ENCODE measurements at places on chromosomes 3 and 15. TPM values are rescaled to one million over a fixed set of nuclear protein-coding genes. Genes with fewer than 3 reads are reported as not detected.

DNA sequence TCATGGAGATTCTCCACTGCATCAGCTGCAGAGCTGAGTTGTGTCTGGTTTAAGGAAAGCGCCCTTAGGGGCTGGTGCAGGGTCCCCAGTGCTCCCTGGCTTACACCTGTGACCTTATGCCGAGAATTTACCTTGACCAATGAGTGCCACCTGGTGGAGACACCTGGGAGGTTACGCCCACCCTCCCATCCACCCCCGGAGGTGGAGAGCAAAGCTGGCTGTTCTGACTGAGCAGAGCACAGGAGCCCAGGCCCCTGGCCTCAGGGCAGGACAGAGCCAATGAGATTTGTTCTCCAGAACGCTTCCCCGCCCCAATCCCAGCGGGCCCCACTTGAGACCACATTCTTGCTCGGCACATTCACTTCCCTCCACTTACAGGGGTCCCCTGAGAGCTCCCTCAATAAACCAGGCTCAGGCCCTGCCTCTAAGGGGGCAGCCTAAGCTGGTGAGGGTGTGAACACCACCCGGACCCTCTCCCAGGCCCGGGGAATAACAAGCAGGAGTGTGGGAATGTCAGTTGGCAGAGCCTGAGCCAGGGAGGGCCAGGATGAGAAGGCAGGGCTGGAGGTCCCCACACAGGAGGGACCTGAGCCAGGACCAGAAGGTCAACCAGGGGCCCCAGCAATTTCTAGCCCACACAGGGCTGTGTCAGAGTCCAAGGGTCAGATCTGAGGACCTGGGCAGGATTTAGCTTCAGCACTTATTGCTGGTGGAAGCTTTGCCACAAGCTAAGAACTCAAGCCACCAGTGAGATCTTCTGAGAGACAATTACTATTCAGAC is 117.1 kb downstream of the TPRA1 start:
- DNase-seq = no peak

DNA sequence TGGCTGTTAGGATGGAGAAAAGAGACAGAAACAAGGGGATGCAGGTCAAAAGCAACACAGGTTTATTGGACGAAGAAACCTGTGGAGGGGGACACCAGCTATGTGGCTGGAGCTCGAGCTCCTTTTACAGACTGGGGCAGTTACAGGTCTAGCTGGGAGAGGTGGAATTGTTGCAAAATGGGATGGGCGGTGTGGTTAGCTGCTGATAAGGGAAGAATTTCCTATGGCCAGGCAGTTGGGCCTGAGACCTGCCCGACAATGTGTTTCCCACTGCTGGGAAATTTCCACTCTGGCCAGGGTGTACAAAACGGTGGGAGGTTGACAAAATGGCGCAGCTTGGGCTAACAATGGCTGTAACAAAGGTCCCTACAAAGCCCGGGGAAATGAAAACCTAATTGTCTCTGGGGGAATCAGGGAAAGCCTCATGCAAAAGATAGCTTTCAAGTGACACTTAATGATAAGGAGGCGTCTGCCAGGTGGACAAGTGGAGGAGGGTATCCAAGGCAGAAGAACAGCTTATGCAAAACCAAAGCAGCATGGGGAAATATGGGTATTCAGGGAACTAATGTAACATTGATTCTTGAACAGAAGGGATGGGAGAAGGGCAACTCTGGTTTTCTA is 137.4 kb upstream of the SGO1 start:
- DNase-seq = no peak

GRCh38 chr3:4533489-4534443 is 40.6 kb downstream of the ITPR1 start:
- DNase-seq = no peak

DNA sequence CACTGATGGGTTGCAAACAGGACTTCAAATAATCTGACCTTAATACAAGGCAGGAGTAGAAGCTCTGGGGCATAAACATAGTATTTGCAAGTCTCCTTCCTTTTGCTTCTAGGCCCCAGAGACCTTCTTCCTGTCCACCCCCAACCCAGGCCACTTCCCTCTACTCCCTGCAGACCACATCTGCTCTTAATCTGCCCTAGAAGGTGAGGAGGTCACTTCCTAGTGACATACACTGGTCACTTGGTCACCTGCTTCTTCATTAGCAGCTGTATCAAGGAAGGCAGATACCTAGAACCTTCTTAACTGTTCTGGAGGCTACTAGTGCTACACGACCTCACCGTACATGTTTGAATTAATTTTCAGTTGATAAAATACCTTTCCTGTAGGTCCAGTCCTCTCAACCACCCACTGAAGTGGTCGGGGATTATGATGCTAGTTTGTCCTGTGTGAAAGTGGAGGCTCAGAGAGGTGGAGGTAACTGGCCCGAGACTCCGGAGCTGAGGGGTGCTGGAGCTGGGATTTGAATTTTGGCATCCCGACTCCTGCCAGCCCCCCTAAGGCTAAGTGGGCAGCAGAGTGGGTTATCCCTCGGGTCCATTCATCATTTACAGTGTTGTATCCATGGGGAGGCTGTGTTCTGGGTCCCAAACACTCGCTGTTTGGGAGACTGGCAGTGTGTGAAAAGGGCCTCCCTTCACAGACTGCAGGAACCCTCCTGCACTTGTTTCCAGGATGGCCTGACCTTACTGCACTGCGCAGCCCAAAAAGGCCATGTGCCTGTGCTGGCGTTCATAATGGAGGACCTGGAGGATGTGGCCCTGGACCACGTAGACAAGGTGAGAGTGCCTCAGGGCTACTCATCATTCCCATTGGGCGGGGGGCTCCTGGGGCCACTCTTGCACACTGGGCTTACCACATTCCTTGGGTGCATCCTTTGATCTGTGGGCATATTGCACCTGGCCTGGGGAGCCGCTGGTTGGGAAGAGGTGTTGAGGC is 13.9 kb downstream of the ANKDD1A start:
- DNase-seq = no peak

GRCh38 chr15:31265871-31266711 is 60.5 kb upstream of the KLF13 start:
- peak; percentile 75 for DNase-seq

GRCh38 chr15:91635080-91635479 is 218.4 kb upstream of the SLCO3A1 start:
- no peak for DNase-seq

DNA sequence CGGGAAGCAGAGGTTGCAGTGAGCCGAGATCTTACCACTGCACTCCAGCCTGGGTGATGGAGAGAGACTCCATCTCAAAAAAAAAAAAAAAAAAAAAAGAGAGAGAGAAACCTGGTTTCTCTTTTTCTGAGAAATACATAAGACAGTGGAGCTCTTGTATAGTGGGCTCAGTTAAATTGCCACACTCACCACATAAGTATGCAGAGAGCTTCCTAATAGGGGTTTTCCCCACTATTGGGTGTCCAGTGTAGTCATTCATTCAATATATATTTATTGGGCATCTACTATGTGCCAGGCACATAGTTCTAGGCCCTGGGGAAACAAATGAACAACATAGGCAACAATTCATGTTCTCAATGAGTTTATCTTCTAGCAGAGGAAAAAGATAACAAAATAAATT is 48.9 kb upstream of the FMN1 start:
- no peak for DNase-seq

DNA sequence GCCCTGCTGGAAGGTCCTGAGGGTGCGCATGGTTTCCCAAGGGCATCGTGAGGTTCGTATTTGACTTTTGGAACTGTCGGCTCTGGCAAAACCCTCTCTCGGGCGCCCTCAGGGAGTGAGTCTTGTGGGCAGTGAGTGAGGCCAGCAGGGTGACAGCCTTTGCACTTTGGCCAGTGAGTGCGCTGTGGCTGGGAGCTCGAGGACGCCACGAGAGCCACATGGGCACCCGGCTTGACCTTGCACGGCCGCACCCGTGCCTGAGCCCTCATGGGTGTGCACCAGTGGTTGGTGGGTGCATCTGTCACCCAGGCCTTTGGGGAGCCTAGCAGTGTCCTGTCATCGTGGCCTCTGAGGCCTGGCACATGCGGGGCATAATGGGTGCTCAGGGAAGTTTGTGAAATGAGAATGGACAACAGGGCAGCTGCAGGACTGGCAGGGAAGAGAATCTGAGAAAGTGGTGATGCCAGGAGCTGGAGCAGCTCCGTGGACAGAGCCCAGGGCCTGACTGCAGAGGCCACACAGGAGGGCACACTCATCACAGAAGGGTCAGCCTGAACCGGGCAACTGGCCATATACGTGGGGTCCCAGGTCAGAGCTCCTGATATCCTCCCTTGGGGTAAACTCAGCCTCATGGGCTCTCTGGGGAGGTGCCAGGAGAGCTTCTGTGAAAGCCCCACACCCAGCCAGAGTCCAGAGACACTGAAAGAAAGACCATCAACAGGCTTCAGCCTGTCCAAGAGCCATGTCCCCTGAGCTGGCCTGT is 30.4 kb upstream of the SNRPA1 start:
- DNase-seq = no peak

GRCh38 chr3:158953131-158953530 is 151.3 kb downstream of the MFSD1 start:
- DNase-seq = no peak

- no peak for DNase-seq
Observed at GRCh38 chr15:55829826-55830225, 86.9 kb upstream of the PRTG start.

DNA sequence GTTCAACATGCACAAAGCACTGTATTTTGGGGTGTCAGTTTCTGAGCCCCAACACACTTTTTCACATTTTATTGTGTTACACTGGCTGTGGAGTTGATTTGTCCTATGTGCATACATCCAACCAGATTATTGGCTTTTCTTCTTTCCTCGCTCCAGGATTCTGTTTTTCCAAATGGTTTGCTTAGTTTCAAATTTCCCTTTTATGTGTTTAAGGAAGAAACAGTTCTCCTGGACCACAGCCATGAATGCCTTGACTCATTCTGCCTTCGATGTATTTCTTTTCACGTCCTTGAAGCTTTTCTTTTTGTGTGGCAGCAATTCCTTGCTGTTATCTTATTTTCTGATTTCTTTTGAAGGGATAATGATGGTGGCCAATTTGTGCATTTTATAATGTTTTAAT is 53.8 kb downstream of the CACNA2D3 start:
- DNase-seq = no peak

GRCh38 chr3:49213541-49213943 is 42.1 kb downstream of the KLHDC8B start:
- no peak for DNase-seq

DNA sequence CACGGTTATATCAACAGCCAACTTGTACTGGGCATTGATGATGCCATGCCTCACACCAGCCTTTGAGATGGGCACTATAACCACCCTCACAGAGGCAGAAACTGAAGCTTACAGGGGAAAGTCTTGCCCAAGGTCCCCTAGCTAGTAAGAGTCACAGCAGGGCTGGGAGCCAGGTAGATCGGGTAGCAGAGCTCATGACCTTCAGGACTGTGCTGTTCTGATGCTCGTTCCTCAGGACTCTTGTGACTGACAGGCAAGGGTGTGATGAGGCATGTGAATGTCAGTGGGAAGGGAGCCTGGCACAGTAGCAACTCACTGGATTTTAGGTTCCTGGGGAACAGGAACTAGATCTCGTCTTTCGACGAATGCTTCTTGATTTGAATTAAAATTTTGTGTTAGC is 65.7 kb downstream of the RLBP1 start:
- DNase-seq = no peak

GRCh38 chr15:67186688-67187087 is 67.8 kb downstream of the AAGAB start:
- no peak for DNase-seq

DNA sequence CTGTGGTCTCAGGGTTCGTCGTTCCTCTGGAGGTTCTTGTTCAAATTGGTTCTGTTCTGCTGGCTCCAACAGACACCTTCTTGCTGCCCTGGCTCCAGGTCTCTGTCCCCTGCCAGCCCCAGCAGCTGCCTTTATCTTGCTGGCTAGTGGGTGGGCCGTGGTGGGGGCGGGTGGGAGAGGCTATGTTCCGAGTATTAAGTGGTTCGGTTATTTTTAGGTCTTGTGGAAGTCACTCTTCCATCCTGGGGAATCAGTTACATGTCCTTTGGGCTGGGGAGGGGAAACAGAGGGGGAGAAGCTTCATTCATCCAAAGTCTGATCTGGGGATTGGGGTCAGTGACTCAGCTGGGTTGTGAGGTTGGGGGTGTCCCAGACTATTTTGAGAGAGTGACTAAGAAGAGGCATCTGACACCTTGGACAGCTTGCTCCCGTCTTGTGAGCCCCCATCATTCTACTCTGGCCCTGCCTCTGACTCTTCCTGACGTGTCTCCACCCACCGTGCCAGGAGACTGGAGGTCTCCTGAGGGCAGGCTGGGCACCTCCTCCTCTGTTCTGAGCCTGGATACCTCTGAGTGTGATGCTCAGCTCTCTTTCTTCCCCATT is at the start of gene XIRP1:
Gene XIRP1 (minus strand): TSS at position 106 of the 603 bp plus-strand sequence. CDS start 3,150 bp downstream, outside the sequence.
- no peak for DNase-seq

- no peak for DNase-seq
Observed at GRCh38 chr3:101311676-101312075, 8.7 kb downstream of the IMPG2 start.

DNA sequence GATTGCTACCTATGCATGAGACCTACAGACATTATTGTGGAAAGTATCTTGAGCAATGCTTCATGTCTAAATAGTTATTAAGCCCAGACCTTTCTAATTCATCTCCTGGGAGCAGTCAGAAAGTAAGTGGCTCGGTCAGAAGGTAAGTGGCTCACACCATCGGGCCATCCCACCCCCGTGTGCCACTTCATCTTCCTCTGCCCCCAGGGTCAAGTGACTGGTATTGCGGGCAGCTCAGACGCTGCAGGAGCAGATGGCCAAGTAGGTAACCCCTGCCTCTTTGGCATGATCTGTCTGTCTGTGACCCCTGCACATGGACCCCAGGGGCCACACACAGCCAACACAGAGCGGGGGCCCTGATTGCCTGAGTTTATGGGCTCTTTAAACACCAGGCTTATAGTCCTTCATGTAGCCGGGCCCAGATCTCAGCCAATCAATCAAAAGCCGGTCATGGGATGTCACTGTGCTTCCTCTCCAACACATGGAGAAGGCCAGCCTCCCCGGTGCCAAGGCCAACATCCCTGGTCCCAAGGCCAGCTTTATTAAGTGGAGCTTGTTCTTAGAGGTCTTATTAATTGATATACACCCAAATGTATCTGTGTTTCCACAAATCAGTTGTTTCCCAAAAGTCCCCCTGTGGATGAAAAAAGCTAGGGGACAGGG is 42.9 kb downstream of the LARP6 start:
- DNase-seq = no peak

GRCh38 chr3:16114429-16114828 is 60.1 kb upstream of the GALNT15 start:
- DNase-seq = no peak

DNA sequence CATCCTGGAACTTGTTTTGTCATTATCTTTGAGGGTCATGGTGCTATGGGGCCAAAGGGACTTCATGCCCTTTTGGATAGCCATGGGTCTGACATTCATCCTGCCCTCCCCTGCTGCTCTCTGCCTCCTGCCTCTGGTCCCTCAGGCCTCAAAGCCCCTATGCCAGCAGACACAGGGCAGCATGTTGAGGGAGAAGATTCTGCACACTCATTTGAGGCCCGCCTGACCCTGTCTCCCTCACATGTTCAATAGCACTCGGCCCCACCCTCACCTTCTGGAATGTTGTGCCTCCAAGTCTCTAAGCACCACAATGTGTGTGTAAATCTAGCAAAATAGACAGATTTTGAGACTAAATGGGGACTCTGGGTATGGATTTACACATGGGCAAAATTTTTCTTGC is 178.7 kb upstream of the ANKRD28 start:
- DNase-seq = no peak

- no peak for DNase-seq
Observed at GRCh38 chr3:13060341-13060910, 12.8 kb downstream of the IQSEC1 start.

The DLL4 gene
- 12.2 TPM for polyA plus RNA-seq

The AGTR1 gene
- not detected for polyA plus RNA-seq

The ROBO2 gene
- 0.44 TPM for polyA plus RNA-seq

All from sigmoid colon (tissue), 7 donors.